ENCODE measurements at places on chromosomes 4 and X.

DNA sequence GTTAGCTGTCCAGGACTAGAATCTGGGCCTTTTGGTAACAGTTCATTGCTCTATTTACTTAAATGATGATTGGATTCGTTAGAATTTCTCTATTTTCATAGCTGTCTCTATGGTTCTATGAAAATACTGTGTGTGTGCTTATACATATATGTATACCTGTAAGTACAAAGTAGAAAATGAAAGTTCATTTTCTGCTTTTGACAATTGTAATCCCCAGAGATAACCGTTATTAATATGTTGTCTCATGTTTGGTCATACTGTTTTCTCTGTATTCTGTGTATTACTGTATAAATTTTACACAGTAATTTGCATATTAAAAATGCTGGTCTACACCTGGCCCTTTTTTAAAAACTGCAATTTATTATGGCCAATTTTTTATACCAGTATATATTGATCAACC lies 55.4 kb downstream of the CLCN3 start:
- no peak for DNase-seq

GRCh38 chr4:17058916-17059741 lies 160.7 kb upstream of the LDB2 start:
- DNase-seq = no peak

GRCh38 chr4:42871671-42872290 lies 20.7 kb upstream of the GRXCR1 start:
- no peak for DNase-seq

DNA sequence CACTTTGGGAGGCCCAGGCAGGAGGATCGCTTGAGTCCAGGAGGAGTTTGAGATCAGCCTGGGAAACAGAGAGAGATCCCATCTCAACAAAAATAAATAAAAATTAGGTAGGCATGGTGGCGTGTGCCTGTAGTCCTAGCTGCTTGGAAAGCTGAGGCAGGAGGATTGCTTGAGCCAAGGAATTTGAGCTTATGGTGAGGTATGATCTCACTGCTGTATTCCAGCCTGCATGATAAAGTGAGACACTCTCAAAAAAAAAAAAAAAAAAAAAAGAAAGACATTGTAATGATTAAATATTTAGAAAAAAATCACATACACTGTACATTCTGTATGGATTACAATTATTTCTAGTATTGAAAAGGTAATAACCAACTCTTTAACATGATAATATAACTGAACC lies 87.1 kb downstream of the SLIT2 start:
- DNase-seq = no peak

GRCh38 chr4:137950286-137950685 lies 291.9 kb downstream of the SLC7A11 start:
- no peak for DNase-seq

DNA sequence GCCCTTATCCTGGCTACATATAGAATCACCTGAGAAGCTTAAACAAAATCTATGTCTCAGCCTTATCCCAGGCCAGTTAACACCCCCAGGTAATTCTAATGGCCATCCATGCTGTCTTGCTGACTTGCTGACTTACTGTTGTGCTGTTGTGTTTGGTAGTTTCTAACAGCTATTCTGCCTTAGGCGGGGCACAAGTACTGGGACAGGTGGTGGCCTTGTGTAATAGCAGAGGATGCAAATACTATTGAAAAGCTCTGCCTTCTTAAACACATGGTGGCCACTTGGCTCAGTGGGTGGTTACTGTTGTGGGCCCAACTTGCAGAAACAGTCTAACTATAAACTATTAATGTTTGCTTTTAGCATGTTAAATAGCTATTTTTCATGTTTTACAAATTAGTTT lies 56.2 kb downstream of the CDS1 start:
- no peak for DNase-seq

GRCh38 chrX:54817220-54817820 lies 9.8 kb downstream of the MAGED2 start:
- DNase-seq = no peak

DNA sequence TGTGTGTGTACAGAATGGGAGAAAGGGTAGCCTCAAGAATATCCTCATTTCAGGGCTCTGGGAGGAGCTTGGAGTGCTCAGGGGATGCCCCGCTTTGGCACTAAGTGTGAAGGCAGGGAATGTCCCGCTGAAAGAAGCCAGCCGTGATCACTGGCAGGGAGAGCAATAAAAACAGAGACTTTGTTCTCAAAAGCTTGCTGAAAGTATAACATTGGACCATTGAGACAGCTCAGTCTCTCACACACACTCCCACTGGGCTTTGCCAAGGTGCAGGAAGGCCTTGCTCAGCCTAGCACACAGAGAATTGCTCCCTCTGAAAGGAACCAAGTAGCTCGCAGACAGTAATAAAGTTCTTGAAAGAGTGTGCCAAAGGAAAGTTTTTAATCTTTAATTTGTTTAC lies 143.8 kb upstream of the SLITRK2 start:
- DNase-seq = no peak

DNA sequence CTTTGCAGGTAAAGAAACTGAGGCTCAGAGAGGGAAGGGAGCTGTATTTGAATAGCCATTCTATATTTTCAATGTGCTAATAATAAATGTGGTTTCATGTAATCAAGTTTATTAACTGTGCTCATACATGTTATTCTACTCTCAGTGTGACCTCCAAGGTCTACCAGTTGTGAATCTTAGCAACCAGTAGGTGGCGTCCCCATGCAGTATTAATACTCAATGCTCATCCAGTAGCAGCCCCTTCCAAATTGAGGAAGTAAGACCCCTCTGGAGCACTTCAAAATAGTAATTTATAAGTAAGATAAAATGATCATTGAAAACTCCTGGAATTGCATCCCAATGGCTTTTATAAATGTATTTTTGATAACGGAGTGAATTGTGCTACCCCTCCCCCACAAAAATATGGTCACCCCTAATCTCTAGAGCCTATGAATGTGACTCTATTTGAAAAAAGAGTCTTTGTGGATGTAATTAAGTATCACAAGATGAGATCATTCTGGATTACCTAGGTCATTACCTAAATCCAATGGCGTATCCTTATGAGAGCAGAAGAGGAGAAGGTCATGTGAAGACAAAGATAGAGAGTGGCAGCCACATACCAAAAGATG lies 20.4 kb upstream of the SEPSECS start:
- no peak for DNase-seq

GRCh38 chr4:143019351-143019750 lies 165.4 kb upstream of the USP38 start:
- no peak for DNase-seq

GRCh38 chr4:87345139-87345538 lies 22.5 kb upstream of the HSD17B13 start:
- no peak for DNase-seq

GRCh38 chrX:53317365-53318069 lies 36.1 kb upstream of the IQSEC2 start:
- DNase-seq = peak; percentile 36

All from T-helper 22 cell (primary cell).